T-cell (primary cell): ENCODE measurements at places on chromosomes 3 and 15. TPM values are rescaled to one million over a fixed set of nuclear protein-coding genes. Genes with fewer than 3 reads are reported as not detected.

GRCh38 chr3:150146991-150147761, 176.5 kb upstream of the PFN2 start:
- DNase-seq = no peak

The P3H2 gene
- total RNA-seq = 0.50 TPM

- no peak for DNase-seq
These were observed 37.2 kb upstream of the TM4SF1 start for GRCh38 chr3:149414557-149415231.

DNA sequence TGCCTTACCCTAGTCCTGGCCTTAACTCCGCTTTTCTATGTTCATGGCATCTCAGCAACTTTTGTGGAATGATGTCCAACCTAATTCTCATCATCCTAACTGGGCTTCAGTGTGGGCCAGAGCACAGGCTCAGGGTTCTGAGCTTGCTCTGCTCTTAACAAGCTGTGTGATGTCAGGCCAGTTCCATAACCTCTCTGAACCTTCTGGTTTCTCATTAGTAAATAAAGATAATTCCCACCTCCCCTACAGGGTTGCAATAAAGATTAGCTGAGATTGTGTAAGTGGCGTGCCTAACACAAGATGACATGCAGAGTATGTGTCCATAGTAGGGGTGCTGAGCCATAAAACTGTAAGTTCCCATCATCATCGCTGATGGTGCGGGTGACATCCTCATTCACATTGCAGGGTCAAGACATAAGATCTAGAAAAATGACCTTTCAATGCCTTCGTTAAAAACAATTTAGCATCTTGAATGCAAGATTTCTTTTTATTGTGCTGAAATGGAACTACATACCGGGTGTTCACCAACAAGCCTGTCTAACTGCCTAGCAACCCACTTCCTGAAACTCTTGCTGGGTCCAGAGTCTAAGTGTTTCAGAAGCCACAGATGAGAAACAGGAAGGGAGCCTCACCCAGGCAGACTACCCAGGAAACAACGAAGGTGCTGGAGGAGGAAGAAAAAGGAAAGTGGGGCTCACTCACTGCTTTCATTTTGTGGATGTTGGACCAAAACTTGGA, 36.2 kb downstream of the CDCP1 start:
- peak; percentile 38 for DNase-seq

GRCh38 chr3:14918356-14918860, 29.0 kb upstream of the NR2C2 start:
- no peak for DNase-seq

The MYRIP gene
- not detected for total RNA-seq

- DNase-seq = no peak
These were observed 168.2 kb upstream of the GPR149 start for GRCh38 chr3:154598166-154598565.

The CAPN3 gene
- 13.4 TPM for total RNA-seq

DNA sequence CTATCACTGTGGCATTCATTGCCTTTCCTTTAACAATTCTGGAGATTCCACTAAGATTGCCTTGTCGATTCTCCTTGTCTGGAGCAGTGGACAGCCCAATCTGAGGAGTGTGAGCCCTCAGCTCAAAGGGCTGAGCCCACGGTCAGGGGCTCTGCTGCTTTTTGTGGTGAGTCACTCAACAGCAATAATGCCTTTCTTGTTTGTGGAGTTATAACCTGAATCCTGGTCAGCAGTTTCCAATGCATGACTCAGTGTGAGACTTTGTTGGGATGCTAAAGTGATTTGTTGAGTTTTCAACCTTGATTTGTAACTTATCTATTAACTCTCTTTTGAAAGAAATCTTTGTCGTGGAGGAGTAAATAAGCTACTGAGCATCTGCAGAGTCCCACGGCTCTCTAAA, 183.5 kb downstream of the TJP1 start:
- DNase-seq = no peak

The SEMA3F gene
- total RNA-seq = 0.46 TPM

The IP6K1 gene
- total RNA-seq = 57.0 TPM

The ANKUB1 gene
- total RNA-seq = not detected

GRCh38 chr15:96300836-96301235, 29.7 kb upstream of the NR2F2 start:
- no peak for DNase-seq

The ADAMTS17 gene
- total RNA-seq = 11.6 TPM

- DNase-seq = no peak
These were observed 206.1 kb downstream of the TIGIT start for GRCh38 chr3:114499976-114500375.

- no peak for DNase-seq
These were observed 73.1 kb upstream of the PRR23E start for GRCh38 chr3:127119693-127120464.

GRCh38 chr15:66775127-66776105, 73.4 kb downstream of the SMAD6 start:
- no peak for DNase-seq

DNA sequence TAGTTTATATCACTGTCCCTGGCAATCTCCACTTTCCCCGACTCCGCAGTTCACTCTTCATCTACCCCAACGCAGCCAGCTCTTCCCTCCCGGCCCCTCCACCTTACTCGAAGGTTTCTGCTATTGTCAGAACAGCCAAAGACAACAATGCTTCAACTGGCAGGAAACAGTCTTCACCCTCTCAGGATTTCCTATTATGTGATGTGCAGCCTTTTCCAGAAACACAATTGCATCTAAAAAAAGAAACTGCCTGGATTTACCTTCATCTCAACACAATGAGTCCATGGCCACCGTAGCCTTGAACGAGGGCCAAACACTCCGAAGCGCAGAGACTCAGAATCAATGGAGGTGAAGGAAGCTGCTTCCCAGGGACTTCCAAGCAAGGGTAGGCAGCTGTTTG, 182.1 kb upstream of the TSC22D2 start:
- DNase-seq = no peak

DNA sequence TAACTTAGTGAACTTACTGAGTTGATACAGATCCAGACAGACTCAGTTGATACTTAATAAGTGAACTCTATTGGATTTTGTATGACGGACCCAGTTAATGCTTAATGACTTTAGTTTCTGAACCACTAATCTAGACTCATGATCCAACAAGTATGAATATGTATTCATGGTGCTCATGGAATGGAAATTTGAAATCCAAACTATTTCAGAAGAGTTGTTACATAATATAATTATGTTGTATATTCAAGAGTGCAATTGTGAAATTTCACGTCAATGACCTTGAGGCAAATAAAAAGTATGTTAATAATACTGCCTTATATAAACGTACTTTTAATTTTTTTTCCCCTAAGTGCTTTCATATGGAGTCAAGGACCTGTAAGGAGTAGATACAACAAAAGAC, 78.8 kb downstream of the THRB start:
- DNase-seq = no peak

The ACKR2 gene
- not detected for total RNA-seq

GRCh38 chr15:77022646-77023575, 28.0 kb downstream of the PSTPIP1 start:
- no peak for DNase-seq

- no peak for DNase-seq
These were observed 115.9 kb upstream of the EPHA3 start for GRCh38 chr3:88991496-88991895.

The POTEB2 gene
- total RNA-seq = not detected

The CCDC80 gene
- not detected for total RNA-seq

The ROPN1 gene
- total RNA-seq = not detected

DNA sequence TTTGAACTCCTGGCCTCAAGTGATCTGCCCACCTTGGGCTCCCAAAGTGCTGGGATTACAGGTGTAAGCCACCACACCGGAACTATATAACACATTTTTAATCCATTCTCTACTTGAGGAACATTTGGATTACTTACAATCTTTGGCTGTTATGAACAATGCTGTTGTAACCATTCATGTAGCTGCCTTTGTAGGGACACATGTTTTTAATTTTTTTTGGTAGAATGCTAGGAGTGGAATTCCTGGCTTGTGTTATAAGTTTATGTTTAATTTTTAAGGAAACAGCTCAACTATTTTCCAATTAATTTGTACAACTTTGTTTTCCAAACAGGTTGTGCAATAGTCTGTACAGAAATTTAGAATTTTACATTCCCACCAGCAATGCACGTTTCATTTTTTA, 51.7 kb downstream of the GPR149 start:
- DNase-seq = no peak

GRCh38 chr15:70097321-70098152, at the start of gene TLE3:
TLE3 (minus strand) TSS chr15:70097917; CDS start chr15:70096798, 1,119 bp downstream.
- peak; percentile 97 for DNase-seq

The LRRN1 gene
- total RNA-seq = 0.70 TPM

DNA sequence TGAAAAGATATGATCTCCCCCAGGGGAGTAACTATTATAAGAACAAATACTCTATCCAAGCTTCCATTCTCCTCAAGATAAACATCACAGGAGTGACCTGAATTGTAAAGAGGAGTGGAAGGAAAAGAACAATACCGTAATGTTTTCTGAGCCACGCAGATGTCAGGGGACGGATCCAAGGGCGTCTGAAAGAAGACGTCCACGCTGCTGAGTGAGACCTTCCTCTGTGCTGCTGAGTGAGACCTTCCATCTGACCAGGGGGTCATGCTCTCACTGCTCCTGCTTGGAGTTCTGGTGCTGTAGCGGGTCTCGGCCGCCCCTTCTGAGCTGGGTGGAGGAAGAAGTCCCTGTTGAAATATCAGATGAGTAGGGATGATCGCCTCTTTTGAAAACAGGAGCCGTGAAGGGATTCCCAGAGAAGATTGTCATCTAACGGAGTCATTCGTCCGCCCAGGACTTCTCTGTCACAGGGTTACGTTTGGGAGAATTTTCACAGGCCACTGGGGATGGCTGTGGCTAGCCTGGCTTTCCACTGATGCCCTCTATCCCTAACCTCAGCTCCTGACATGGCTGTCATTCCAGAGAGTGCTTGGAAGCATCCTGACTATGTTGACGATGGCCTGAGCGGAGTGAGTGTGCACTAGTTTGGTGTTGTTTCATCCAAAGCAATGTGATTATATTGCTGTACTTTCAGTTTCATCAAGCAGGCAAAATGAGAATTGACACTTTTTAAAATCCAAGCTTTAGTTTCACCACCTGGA, 184.9 kb downstream of the APBA2 start:
- no peak for DNase-seq

The SPTBN5 gene
- total RNA-seq = 2.3 TPM

GRCh38 chr15:36484038-36484778, 95.2 kb upstream of the CDIN1 start:
- no peak for DNase-seq

The ZIC4 gene
- not detected for total RNA-seq

GRCh38 chr3:185561958-185562357, 9.6 kb upstream of the LIPH start:
- DNase-seq = no peak

DNA sequence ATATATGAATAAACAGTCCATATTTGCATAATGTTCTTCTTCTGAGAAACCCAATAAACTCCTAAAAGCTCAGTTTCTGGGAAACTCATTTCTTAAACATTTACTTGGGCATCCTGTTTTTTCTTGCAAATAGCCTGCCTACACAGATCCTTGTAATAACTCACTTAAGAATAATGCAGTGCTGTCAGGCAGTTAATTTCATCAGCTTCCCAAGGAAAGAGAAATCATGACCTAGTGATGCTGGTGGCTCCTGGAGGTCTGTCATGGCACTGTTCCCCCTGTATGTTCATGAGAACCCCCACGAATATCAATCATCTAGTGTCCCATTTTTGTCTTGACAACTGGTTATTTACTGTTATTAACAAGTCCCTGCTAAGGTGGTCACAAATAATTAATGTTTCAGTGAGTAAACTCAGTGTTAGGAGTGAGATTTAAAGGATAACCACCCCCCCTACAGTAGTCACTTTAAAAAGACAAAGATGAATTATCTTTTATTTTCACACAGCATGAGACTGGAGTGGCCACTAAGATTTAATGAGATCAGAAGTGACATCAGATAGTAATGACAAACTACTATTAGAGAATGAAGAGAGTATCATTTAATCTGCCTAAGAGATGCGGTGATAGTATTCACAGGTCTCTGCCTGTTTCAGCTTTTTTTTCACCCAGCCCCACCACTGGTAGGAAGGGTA, 279.5 kb upstream of the NECTIN3 start:
- DNase-seq = no peak

DNA sequence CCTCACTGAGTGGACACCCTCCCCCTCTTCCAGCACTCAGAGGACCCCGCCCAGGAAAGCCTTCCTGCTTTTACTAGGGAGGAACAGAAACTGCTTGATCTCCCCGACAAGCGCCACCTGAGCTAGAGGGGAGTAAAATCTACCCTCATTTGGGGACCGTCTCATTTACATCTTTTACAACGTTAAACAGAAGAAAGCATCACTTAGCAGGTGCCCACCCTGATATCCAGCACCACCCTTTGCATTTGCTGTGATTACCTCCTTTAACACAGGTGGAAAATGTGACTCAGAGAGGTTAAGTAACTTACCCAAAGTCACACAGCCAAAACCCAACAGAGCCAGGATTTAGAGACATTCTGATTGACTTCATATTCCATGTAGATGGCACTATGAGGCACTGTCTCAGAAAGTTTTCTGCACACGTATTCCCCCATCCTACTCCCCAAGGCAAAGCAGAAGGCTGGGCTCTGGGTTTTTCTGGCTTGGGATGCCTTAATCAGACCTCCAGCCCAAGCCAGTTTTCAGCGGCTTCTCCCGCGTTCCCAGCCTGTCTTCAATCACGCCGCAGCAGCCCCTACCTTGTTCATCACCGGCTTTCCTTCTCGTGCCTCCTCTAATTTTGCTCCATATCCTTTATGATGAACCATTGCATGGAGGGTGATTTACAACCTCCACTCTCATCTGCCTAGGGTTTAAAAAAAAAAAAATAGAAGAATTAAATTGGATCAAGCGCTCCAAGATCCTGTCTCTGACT, 314.6 kb upstream of the PROK2 start:
- no peak for DNase-seq

- no peak for DNase-seq
These were observed 204.5 kb upstream of the ST8SIA2 start for GRCh38 chr15:92189166-92189565.

DNA sequence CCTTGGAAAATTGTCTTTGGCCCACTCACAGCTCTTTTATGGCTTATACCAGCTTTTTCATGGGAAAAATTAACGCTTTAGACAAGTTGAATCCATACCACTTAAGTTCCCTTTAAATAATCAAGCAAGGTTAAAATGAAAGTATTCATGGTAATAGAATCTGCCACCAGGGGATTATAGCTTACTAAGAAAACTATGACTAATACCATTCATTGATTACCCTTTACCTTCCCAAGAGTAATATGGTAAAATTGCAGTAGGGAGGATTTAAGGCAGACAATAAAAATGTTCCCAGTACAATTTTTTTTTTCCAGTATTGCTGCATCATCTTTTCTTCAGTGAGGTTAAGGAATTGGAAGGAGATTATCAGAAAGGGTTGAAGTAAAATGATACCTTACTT, 641.1 kb upstream of the NAALADL2 start:
- DNase-seq = no peak

DNA sequence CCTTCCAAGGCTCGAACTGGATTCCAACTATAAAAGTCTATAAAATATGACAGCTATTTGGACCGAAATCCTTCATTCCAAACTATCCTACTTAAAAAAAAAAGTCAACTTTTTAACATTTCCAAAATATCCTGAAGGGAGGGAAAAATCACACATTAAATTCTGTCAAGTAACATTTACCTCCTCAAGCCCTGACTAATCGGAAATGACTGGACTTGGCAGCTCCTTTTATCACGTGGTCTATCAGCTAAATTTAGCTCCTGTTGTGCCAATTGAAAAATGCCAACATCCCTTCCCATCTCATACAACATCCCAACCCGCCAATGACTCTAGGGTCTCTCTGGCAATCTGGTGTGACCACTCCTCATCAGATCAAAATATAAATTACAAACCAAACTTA, 297.9 kb downstream of the FHIT start:
- no peak for DNase-seq
